B cell (primary cell): ENCODE measurements at places on chromosomes 2 and 18. TPM values are rescaled to one million over a fixed set of nuclear protein-coding genes. Genes with fewer than 3 reads are reported as not detected.

GRCh38 chr2:227813562-227814353 is at the start of gene CCL20:
TSS of gene CCL20 (plus strand) at chr2:227813842. CDS start at chr2:227813912, 70 bp downstream.
- H3K27me3 ChIP-seq: peaks cover 4% of the 10 kb centered on the region
- H3K4me1 ChIP-seq: no peaks in the 10 kb centered on the region
- no peak within 1 kb of the TSS for H3K4me3 ChIP-seq
- no peak for DNase-seq

DNA sequence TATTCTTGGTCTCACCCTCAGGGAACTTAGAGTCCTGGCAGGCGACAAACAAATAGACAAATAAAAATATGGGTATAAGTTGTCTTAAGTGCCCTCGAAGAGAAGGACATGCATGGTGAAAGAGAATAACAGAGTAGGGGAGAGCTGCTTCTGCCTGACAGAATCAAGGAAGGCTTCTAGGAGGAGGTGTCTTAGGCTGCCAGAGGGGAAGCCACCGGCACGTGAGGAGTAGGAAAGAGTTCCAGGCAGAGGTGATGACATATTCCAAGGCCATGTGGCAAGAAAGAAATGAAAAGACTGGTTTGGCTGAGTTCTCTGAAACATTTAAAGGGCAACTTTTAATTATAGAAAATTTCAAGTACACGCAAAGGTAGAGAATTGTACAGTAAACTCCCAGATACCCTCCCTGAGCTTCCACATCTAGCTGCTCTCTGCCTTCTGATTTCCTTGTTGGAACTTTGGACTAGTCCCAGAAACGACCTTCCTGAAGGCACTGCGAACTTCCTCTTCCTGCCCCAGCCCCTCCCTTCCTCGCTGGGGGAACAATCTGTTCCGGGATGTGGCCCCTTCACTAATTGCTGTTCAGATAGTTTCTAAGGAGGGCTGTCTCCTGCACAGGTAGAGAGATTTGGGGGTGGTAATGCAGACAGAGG is 91.7 kb downstream of the DYSF start:
- no peak for DNase-seq
- peaks cover 5% of the 10 kb centered on the region for H3K4me1 ChIP-seq
- no peak overlapping the region for H3K27ac ChIP-seq

GRCh38 chr2:200065477-200065876 is 110.1 kb downstream of the MAIP1 start:
- no peaks in the 10 kb centered on the region for H3K4me1 ChIP-seq
- H3K27ac ChIP-seq: no peak overlapping the region
- no peak for DNase-seq

DNA sequence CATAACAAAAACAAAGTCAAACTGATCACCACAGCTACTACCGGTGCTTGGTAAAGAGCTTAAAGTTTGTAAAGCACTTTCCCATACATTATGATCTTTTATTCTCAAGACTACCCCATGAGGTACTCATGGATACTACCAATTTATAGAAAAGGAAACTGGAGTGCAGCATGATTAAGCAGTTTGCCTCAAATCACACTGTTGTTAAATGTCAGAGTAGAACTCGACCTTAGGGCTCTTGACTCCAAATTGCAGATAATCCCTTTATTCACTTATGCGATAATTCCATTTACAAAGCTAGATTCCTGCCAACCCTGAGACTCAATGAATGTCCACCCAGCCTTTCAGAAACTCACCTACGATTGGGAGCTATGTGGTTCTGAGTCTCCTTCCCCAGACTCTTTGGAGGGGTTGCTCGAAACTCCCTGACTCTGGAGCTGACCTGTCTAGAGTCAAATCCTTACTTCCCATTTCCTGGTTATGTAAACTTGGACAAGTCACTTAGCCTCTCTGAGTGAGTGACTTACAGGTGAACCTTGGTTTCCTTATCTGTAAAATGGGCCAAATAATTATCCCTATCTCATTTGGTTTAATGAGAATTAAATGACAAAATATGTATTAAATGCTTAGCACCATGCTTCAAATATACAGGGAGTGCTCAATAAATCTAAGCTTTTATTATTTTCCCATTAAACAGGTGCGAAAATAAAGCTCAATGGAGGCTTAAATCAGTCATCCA is 47.4 kb downstream of the PSD4 start:
- peaks cover 12% of the 10 kb centered on the region for H3K4me1 ChIP-seq
- no peak overlapping the region for H3K4me3 ChIP-seq
- peaks cover 7% of the 10 kb centered on the region for H3K27me3 ChIP-seq
- H3K36me3 ChIP-seq: no peaks in the 10 kb centered on the region
- H3K27ac ChIP-seq: no peak overlapping the region
- no peak for DNase-seq

ANKRD30BL gene
- polyA plus RNA-seq: not detected in 2 replicates

- H3K36me3 ChIP-seq: peaks cover 5% of the 10 kb centered on the region
- no peaks in the 10 kb centered on the region for H3K27me3 ChIP-seq
- no peak overlapping the region for H3K27ac ChIP-seq
- no peaks in the 10 kb centered on the region for H3K4me1 ChIP-seq
- H3K4me3 ChIP-seq: no peak overlapping the region
Measured at GRCh38 chr2:239349453-239350135, 51.2 kb downstream of the HDAC4 start.

FLACC1 gene
- 1.4 and 1.5 TPM in 2 replicates for polyA plus RNA-seq

DNA sequence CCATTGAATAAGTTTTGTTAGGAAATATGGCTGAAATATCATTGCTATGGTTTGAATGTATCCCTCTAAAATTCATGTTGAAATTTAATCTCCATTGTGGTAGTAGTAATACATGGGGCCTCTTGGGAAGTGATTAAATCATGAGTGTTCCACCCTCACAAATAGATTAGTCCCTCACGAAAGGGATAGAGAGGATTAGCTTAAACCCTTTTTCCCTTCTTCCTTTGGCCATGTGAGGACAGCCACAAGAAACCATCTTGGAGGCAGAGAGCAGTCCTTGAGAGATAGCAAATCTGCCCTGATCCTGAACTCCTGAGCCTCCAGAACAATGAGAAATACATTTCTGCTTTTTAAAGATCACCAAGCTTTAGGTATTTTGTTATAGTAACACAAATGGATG is 274.2 kb downstream of the CDH19 start:
- H3K4me3 ChIP-seq: no peak overlapping the region
- no peaks in the 10 kb centered on the region for H3K4me1 ChIP-seq
- H3K36me3 ChIP-seq: no peaks in the 10 kb centered on the region
- no peak for DNase-seq

GRCh38 chr2:121390082-121390692 is 105.2 kb upstream of the TFCP2L1 start:
- DNase-seq: no peak
- no peaks in the 10 kb centered on the region for H3K4me1 ChIP-seq
- no peak overlapping the region for H3K4me3 ChIP-seq
- H3K27me3 ChIP-seq: no peaks in the 10 kb centered on the region
- peaks cover 50% of the 10 kb centered on the region for H3K36me3 ChIP-seq
